Stimulated activated CD8-positive, alpha-beta memory T cell treated with anti-CD3 and anti-CD28 coated beads, Interleukin-4, amount 100 ng/mL, for 48 hours (primary cell): ENCODE measurements at places on chromosomes 5 and 9.

DNA sequence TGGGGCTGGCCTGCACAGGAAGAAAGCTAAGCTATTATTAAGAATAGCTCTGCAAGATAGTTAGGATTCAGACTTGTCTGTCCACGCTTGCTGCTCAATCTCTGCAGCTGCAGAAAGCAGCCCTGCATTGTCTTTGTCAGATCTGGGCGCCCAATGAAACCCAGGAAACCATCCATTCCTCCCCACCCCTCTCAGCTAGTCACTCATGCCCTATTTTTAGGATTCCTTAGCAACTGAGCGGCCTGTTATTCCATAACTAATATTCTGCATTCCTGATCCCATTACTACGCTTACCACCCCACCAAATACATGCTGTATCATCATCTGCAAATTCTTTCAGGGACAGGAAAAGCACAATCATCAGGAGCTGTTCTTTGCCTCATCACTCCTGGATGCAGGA, 52.9 kb upstream of the APC start:
- DNase-seq: no peak

GRCh38 chr5:138461343-138462125, 3.7 kb upstream of the EGR1 start:
- no peak for DNase-seq

DNA sequence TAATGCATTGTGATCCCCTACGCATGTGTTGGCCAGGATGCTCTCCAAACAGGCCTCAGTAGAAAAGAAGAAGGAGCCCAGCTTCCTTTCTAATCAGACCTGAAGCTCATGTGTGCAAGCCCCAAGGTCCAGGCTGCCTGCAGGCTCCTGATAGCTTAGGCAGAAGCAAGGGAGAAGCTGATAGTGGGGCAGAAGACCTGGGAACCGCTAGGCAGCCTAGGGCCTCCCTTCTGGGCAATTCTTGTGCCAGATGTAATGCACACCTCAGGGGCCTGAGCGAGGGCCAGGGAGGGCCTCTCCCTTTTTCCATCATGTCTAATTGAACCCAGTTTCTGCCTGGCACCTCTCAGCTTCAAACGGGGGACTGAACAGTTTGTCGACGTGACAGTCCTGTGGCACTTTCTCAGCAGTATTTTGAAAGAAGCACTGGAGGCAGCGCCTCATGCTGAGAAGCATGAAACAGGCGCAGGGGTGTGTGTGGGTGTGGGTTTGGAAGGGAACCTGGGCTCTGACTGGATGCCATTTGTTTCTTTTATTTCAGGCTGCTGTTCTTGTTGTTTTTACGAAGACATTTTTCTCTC, 212.8 kb downstream of the PIK3R1 start:
- DNase-seq: no peak

DNA sequence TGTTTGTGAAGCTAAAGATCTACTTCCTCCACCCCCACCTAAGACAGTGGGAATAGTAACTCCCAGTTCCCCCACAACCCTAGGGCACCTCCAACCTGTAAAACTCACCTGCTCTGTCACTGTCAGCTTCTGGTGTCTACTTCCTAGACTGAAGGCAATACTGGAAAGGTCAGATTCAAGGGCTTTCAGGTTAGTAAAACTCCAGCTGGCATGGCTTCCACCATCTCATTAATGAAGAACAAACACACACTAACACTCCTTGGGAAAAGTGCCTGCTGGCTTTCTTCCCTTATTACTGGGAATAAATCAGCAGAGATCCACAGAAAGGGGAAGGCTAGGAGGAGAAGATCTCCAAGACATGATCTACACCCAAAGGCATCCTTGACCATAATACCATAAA, 109.9 kb downstream of the TMEM174 start:
- DNase-seq: no peak

GRCh38 chr9:134348404-134349155, 22.3 kb downstream of the RXRA start:
- no peak for DNase-seq

DNA sequence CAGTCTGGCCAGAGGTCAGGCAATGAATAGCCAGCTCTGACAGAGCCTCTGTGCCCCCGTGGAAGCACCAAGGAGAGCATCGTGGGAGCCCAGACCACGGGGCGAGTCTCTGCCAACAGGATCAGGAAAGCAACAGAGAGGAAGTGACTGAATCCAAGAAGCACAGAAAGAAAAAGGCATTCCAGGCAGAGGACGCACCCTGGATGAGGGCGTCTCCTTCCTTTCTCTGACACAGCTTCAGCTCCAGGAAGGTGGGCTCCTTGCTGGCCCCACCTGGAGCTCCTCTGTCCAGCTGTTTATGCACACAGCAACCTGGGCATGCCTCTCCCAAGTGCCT, 16.6 kb downstream of the HK3 start:
- DNase-seq: no peak

DNA sequence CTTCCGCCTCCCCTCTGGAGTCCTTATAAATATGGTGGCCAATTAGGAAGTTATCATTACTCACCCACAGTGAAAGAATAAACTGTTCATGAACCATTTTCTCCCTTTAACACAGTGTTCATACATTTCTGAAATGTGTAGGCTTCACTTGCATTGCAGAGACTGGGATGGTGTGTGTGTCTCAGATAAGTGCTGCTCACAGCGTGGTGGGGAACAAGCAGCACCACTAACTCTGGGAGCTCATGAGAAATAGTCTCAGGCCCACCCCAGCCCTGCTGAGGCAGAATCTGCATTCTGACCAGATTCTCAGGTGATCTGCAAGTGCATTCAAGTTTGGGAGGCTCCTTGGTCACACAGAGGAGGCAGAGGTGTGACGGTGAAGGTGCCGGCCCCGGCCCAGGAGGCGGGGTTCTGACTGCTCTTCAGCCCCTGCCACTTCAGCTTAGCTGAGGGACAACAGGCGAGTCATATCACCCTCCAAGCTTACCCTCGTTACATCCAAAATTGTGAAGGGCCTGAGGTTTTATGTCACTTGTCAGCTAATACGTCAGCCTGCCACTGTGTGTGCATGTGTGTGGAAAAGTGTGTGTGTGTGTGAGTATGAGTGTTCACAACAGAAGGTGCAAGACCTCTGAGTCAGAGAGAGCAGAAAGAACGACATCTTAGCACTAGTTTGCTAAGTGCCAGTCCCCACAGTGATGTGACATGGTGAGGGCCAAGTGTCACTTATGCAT, 34.7 kb downstream of the DAP start:
- no peak for DNase-seq

DNA sequence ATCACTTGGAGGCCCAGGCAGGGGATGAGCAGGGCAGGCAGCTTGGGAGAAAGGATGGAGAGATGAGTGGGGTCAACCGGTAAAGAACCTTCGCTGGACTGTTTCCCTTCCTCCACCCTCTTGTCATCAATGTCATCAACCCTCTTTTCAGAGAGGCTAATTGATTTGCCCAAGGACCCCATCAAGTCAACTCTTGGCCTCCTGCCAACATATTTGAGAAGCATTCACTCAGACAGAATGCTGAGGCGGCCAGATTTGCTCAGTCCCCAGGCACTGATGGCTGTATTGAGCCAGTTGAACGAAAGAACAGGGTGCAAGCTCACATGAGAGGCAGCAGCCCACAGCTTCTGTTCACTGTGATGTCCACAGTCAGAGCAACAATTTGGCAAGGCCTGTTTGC, 193.5 kb downstream of the RFK start:
- DNase-seq: no peak

DNA sequence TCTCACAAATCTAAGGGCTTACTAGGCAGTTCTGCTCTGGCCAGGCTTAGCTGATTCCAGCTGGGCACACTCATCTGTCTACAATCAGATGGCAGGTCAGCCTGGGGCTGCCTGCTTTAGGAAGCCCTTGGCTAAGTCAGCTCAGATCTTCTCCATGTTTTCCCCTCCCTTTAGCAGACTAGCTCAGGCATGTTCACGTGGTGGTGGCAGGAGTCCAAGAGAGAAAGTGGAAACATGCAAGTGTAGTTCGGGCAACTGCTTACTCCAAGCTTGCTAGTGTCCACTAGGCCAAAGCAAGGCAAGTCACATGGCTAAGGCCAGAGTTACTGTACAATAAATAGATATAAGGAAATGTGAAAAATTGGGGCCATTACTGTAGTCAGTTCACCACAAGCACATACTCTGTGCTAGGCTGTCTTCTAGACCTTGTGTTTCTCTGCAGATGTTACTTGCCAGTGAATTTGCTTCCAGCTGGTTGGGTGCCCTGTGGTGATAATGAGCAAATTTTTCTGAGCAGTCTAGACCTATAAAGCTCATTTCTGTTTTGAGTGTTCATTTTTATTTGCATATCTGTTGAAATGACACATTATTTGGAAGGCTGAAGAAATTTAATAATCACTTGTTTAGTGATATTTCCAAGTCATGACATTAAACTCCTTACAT, 38.3 kb downstream of the RECK start:
- no peak for DNase-seq

GRCh38 chr5:180590543-180591310, 572 bp downstream of the SCGB3A1 start:
- DNase-seq: no peak

GRCh38 chr5:65462139-65462705, 19.5 kb downstream of the ADAMTS6 start:
- no peak for DNase-seq

- DNase-seq: no peak
Observed at GRCh38 chr9:2676466-2676865, 40.8 kb upstream of the KCNV2 start.

GRCh38 chr5:75656311-75657003, 45.2 kb downstream of the ANKDD1B start:
- no peak for DNase-seq

- DNase-seq: no peak
Observed at GRCh38 chr5:68593211-68593671, 377.7 kb downstream of the PIK3R1 start.

- DNase-seq: no peak
Observed at GRCh38 chr5:180787711-180788431, 14.7 kb downstream of the MGAT1 start.

DNA sequence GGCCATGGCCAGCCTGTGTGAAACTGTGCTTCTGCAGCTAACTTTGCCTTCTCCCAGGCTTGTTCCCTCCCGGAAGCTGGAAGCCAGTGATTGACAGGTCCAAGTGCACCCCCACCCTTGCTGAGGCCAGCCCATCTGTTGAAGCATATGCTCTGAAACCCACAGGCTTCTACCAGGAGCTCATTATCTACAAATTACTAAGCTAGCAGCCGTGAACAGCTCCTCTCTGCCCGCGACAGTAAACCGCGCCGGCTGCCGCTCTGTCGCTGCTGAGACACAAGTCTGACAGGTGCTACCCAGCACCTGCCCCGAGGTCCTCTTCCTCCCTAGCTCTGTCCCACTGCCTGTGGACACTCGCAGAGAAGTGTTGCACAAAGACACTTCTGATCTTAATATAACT, 490.9 kb downstream of the GADD45G start:
- DNase-seq: peak; percentile 31

- no peak for DNase-seq
Observed at GRCh38 chr9:80485420-80486250, 913.9 kb downstream of the TLE4 start.

DNA sequence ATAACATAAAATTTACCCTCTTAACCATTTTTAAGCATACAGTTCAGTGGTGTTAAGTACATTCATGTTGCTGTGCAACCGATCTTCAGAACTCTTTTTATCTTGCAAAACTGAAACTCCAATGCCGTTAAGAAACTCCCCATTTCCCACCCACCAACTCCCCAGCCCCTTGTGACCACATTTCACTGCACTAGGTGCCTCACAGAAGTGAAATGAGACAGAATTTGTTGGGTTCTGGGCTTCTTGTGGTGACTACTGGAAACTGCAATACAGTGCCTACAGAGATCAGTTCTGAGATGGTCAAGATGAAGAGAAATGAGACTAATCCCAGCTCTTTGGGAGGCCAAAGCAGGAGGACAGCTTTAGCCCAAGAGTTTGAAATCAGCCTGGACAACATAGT, 202.1 kb upstream of the SLC30A5 start:
- DNase-seq: peak; percentile 42

DNA sequence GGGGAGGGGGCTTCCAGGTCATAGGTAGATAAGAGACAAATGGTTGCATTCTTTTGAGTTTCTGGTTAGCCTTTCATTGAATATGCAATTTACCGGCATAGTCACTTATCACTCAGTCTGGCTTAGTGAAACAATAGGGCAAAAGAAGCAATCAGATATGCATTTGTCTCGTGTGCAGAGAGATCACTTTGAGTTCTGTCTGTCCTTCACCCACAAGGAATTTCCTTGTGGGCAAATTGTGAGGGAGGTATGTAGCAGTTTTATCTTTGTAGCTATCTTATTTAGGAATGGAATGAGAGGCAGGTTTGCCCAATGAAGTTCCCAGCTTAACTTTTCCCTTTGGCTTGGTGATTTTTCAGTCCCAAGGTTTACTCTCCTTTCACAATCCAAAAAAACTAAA, 116.1 kb downstream of the TUSC1 start:
- no peak for DNase-seq

DNA sequence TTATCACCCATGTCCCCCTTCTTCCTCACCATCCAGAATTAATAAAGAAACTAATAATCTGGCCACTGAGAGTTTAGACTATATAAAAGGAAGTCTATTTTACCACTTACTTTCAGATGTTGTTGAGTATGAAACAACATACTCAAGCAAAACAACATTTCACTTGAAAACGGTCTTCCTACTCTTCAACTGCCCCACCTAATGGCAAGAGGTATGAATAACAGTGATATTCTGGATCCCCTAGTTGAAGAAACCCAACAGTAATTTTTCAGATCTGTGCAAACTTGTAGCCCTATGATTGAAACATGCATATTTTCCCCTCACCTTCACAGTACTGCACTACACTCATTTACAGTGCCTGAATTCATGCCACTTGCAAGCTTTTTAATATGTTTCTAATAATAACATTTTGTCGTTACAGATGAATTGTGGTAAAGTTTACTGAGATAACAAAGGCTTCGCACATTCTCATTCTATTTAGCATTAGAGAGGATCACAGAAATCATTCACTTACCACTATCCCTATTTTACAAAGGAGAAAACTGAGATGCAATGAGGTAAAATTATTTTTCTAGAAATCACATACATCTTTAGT, 267.9 kb upstream of the PDE4D start:
- DNase-seq: no peak

GRCh38 chr5:149267241-149267973, 4.3 kb upstream of the AFAP1L1 start:
- DNase-seq: no peak

- peak; percentile 43 for DNase-seq
Observed at GRCh38 chr5:14364576-14365472, 216.8 kb upstream of the OTULINL start.

DNA sequence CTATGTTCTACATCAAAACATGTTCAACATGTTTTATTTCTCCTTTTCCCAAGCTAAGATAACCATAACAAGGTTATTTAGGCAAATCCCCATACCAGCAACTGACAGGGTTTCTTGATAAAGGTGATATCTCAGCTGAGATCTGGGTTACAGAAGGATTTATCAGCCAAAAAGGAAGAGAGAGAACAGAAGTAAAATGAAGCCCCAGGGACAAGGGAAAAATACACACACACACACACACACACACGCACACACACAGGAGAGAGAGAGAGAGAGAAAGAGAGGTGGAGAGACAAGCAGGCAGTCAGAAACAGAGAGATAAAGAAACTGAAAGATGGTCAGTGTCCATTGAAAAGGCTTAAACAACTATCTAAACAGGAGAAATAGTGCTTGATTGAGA, 19.7 kb upstream of the MLLT3 start:
- DNase-seq: no peak

- no peak for DNase-seq
Observed at GRCh38 chr9:133181561-133181960, 17.8 kb upstream of the GBGT1 start.
